ENCODE measurements at places on chromosomes 12 and 14. TPM values are rescaled to one million over a fixed set of nuclear protein-coding genes. Genes with fewer than 3 reads are reported as not detected.

- DNase-seq: peak; percentile 46
Measured at GRCh38 chr12:34406996-34407300, 384.7 kb downstream of the ALG10 start.

Gene ASCL1
- total RNA-seq: not detected

GRCh38 chr14:72610096-72610830 lies 283.6 kb downstream of the DPF3 start:
- DNase-seq: no peak

DNA sequence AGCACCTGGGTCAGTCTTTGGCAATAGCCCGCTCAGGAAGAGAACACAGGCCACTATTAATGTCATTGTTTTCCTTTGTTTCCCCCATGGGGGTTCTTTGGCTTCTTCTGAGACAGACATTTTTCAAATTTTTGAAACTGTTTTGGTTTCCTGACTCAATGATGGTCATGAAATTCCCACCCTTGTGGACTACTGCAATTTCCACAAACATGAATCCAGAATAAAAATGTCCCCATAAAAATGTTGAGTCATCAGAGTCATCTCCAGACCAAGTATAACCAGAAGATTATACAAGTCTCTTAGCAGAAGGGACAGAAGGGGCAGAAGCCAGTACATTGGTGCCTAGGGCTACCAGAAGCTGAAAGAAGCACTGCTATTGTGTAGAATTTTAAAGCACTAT lies 29.1 kb downstream of the SLCO1A2 start:
- no peak for DNase-seq

Gene KRT80
- total RNA-seq: 0.23 TPM

- DNase-seq: no peak
Measured at GRCh38 chr12:123254853-123255446, 16.7 kb downstream of the CDK2AP1 start.

Gene BIN2
- 1.2 TPM for total RNA-seq

DNA sequence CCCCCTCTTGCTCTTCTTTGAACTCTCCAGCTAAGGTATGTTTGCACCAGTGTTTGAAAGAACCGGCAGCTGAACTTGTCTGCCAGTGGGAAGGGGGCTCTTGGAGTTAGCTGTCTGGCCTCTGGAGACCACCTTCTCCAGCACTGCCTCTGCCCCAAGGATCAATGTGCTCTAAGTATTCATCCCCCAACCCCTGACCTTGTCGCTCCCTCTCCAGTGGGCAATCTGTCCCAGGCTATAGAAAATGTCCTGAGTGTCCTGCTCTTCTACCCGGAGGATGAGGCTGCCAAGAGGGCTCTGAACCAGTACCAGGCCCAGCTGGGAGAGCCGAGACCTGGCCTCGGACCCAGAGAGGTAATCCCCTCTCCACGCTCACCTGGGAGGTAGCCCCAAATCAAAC lies 2.8 kb downstream of the P3H3 start:
- no peak for DNase-seq

DNA sequence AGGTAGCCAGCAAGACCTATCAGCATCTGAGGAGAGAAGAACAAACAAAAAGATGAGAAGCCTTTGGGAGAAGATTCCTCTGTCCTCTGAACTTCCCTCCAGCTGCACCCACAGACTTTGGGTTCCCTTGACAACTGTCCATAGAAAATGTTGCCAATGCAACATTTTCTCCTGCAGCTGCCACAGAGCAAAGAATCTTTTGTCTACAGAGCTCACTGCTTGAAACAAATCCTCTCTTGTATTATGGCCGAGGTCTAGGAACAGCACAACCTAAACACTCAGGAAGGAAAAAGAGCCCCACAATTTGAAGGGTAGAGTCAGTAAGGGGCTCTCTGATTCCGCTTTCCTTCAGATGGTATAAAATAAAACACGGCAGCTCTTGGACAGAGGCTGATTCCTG lies 14.3 kb downstream of the POMT2 start:
- no peak for DNase-seq

DNA sequence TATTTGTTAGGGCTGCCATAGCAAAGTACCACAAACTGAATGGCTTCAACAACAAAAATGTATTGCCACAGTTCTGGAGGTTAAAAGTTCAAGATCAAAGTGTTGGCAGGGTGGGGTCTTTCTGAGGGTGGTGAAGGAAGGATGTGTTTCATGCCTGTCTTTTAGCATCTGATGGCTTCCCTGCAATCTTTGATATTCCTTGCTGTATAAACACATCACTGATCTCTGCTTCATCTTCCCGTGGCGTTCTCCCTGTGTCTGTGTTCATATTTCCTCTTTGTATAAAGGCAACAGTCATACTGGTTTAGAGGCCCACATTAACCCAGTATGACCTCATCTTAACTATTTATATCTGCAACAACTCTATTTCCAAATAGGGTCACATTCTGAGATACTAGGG lies 167.5 kb downstream of the BTG1 start:
- DNase-seq: no peak

Gene FAM186B
- 0.32 TPM for total RNA-seq

Gene FAM181A
- not detected for total RNA-seq

DNA sequence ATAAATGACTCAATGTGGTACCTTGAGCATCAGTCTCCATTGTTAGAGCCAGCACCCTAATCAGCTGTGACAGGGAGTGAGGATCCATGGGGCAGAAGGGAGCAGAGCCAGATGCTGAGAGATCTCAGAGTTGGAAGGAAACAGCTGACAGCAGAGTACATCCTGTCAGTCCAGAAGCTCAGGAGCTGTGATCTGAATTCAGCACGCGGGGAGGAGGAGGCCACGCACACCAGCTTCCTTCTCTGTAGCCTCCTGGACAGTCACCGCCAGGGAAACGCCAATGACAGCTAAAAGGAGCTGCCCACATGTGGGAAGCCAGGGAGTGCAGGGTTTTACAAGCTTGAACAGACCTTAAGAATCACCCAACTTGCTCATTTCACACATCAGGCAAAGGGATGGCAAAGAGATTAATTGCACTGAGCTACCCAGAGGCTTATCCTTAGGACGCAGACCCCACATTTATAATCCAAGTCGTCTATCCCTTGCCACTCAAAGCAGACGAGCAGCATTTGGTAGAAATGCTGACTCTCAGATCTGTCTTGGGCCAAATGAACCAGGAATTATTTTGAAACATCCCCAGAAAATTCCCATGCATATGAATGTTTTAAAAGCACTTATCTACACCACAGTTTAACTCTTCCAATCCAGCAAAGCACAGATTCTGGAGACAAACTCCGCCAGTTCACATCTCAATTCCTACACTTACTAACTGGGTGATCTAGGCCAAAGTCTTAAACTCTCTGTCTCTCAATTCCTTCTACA lies 322.6 kb upstream of the TMTC1 start:
- DNase-seq: no peak

- DNase-seq: no peak
Measured at GRCh38 chr14:76376878-76377734, 1.2 kb downstream of the ESRRB start.

Gene SOAT2
- not detected for total RNA-seq

- no peak for DNase-seq
Measured at GRCh38 chr14:56087671-56088471, 30.3 kb upstream of the PELI2 start.

- DNase-seq: no peak
Measured at GRCh38 chr12:42884116-42884515, 294.6 kb upstream of the PRICKLE1 start.

Gene PDE3A
- 214 TPM for total RNA-seq

- DNase-seq: no peak
Measured at GRCh38 chr14:50215416-50215815, 16.0 kb downstream of the SOS2 start.

GRCh38 chr12:42281278-42281677 lies 43.2 kb upstream of the YAF2 start:
- DNase-seq: no peak

DNA sequence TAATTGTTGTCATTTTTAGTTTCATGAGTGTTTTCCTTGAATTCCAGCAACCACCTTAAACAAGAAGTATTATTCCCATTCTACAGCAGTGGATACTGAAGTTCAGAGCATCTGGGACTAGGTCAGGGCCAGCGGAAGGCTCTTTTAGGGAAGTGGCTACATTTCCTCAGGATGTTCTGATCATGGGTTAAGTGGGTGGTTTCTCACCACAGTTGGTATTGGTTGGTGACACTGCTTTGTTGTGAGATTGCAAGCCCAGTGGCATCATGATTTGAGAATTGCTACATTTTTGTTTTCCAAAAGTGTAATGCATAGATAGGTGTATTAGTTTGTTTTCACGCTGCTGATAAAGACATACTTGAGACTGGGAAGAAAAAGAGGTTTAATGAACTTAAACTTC lies 47.1 kb downstream of the SYNE2 start:
- no peak for DNase-seq

DNA sequence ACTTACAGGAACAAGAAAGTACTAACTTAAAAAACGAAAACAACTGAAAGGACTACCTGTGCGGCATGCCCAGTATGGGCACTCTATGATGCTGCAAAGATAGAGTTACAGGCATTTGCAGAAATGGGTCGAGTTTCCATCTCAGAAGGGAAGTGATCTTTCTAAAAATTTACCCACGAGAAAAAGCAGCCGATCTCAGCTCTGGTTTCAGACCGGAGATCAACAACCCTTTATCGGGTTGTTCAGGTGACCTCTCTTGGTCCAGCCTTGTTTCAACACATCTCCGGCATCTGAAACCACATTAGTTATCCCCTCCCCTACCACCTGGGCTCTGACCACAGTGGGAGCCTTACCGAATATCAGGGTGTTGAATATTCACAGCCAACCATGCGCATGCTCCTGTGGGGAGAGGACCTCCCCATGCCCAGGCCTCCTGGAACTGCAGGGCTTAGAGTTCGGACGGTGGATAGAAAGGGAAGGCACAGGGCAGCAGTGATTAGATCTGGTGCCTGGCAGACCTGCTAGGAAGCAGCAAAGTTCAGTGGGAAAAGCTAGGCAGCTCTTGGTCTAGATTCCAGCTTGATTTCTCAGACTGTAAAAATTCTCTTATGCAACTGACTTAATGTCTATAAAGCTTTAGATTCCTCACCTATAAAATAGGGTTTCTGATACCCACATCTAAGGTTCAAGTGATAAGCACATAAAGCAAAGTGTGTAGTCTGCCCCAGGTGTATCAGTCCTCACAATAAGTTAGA lies 906.0 kb downstream of the VRK1 start:
- no peak for DNase-seq

GRCh38 chr12:50051101-50051806 lies 6.1 kb upstream of the ASIC1 start:
- DNase-seq: no peak

DNA sequence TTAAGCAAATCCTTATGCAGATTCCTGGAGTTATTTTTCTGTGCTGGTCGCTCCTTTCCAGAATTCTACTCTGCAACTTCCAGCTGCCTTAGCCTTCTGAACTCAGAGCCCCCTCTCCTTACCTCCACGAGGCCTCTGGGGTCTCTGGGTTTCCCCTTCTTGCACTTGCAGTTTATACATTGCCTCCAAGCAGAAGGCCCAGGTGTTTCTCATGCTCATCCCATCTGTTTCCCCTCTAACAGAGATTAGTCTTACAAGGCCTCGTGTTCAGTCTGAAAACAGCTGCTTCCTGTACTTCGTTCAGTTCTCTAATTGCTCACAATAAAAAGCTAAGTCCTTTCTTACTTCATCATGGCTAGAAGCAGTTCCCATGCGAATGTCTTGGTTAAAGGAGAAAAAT lies 134.4 kb upstream of the FGD4 start:
- no peak for DNase-seq

DNA sequence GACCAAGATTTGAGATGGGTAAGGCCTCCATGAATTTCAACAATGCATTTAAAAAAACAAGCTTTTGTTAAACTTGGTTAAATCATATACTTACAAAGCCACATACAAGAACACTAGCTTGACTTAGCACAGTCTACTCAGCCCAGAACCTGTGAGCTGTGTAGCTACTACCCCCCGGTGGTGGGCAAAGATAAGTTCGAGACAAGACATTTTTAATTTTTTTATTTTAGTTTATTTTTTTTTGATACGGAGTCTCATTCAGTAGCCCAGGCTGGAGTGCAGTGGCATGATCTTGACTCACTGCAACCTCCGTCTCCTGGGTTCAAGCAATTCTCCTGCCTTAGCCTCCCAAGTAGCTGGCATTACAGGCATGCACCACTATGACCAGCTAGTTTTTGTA lies 3.7 kb upstream of the NECAP1 start:
- no peak for DNase-seq

DNA sequence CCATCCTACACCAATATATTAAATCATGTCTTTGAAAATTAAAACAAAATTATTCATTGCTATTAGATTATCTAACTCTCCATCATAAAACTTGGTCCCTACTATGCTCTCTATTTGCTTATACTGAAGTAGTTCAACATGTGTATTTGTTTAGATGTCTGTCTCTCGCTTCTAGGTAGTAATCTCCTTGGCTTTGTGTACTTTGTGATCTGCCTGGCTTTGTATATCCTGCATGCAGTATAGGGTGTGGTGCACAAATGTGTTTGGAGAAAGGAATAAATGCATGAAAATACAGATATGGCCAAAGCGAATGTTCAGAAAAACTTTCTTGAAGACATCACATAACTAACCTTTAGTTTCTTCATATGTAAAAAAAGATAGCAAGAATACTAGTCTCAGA lies 246.6 kb upstream of the LRFN5 start:
- DNase-seq: no peak

Gene CHST11
- total RNA-seq: 2.3 TPM

DNA sequence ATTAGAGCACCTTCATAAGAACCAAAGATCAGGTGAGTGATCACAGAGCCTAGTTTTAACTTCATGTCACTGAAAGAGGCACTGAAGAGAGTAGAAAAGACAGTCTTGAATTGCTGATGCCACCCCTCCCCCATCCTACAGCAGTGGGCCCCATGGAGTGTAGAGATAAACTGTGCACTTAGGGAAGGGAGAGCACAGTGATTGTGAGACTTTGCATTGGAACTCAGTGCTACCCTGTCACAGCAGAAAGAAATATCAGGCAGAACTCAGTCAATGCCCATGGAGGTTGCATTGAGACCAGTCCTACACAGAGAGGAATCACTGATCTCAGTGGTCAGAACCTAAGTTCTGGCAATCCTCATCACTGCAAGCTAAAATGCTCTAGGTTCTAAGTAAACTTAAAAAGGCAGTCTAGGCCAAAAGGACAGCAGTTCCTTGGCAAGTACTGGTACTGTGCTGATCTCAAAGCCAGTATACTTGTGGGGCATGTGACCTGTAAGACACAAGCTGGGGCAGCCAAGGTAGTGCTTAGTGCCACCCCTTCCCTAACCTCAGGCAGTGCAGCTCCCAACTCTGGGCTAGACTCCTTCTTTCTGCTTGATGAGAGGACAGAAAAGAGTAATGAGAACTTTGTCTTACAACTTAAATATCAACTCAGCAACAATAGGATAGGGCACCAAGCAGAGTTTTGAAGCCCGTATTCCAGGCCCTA lies 94.1 kb downstream of the FSCB start:
- no peak for DNase-seq

Gene NEUROD4
- not detected for total RNA-seq

DNA sequence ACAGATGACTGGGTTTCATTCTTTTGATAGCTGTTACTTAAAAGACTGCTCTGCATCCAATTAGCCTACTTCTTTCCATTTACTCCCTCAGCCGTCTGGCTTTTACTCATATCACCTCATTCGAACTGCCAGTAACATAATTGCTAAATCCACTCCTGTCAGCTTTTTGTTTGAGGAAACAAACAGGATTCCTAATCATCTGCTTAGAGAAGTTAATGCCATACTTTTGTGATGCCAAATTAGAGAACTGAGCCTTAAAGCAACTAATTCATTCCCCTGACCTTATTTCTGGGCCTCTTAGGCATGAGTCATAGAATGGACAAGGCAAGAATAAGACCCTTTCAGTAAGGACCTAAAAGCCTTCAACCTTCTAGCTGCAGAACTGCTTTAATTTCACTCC lies 2.9 kb downstream of the OXA1L start:
- no peak for DNase-seq
